Naive B cell (primary cell): ENCODE measurements at places on chromosomes 4 and X. TPM values are rescaled to one million over a fixed set of nuclear protein-coding genes. Genes with fewer than 3 reads are reported as not detected.

- no peak for DNase-seq
Measured at GRCh38 chrX:87528487-87528886, 10.9 kb downstream of the KLHL4 start.

DNA sequence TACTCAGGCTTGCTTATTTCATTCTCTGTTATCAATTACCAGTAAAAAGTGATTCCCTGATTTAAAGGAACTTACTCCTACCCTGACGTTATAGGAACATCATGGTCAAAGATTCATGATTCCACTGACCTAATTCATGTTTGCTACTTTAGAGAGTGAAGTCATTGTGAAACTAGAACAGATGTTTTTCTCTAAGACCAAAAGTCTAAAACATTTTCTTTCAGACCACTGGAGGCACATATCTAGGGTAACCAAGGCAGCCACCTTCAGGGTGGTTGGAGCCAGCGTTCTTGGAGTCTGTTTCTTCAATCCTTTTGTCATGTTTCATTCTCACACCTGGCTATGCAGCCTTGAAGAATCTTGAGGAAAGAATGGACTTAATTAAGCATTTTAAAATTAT is 77.8 kb downstream of the GALNTL6 start:
- DNase-seq = no peak

- DNase-seq = no peak
Measured at GRCh38 chr4:114791976-114792375, 193.4 kb downstream of the UGT8 start.

- no peak for DNase-seq
Measured at GRCh38 chr4:176735300-176735699, 57.4 kb downstream of the VEGFC start.

DNA sequence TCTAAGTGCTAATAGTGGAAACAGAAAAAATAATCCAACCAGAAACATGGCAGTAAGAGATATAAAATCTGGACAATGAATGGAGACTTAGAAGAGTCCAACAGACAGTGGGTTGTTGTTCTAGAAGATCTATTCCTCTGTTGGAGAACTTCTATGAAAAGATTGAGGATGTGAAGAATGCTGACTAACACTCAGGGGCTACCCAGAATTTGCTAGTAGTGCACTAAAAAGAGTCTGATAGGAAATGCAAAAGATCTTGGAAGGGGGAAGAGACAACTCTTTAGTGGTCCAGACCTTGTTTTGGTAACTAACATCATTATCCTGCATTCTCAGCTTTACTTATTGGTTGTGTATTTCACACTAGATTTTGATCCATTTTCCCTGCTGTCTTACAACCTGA is 77.9 kb downstream of the SMARCA1 start:
- DNase-seq = no peak

GRCh38 chr4:17911608-17912007 is 100.8 kb downstream of the NCAPG start:
- no peak for DNase-seq

DNA sequence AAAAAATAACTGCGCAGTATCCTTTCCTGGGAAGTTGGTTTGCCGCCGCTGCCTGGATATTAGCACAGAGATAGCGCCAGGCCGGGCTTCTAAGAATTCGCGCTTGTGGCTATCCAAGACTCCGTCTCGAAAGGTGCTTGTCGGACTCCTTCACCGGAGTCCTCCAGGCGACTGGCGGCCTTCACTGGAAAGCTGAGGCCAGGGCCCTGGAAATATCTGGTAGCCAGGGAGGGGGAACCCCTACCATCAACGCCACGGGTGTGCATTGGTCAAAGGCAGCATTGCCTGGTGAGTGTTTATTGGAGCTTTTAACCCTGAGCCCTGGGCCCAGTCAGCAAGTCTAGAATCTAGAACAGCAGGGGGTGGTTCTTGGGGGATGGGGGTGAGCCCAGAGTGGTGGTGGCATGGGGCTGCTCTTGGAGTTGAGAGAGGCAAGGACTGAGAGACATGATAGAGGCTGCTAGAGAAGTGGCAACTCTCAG is 577 bp upstream of the PIM2 start:
- DNase-seq = peak; percentile 38

GRCh38 chrX:40209951-40210617 is 112.3 kb upstream of the BCOR start:
- DNase-seq = no peak

DNA sequence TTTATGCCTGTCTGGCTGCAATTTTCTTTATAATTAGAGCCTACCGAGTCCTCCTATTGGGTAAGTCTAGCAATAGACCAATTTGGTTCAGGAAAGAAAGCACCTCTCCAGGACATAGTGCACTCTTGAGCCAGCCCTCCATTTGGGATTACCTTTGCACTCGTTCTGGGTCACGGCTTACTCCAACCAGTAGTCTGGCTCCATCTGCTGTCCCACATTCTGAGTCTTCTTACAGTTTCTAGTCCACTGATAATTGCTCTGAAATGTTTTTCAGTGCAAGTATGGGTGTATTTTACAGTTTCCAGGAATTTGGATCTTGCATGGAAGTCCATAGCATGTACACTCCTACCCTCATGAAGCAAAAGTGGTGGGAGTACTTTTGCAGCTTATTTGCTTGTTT is 34.8 kb upstream of the USP51 start:
- no peak for DNase-seq

DNA sequence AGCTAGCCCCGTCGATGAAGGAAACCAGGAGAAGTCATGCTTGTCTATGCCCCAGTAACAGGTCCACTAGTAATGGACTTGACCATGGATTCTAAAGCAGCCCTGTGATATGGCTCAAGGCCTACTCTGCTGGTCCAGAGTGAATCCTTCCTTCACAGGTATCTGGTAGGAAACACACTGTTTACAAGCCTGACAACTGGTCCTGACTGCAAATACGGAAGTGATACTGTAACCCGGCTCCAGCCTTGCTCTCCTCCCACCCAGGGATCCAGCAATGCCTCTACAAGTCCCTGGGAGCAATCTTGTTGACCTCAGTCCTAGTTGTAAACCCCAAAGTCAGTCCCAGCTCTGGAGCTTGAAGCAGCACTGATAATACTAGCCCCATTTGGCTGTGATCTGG is 239.2 kb upstream of the GRID2 start:
- DNase-seq = no peak

- no peak for DNase-seq
Measured at GRCh38 chr4:159925770-159926169, 822.9 kb downstream of the RAPGEF2 start.

GRCh38 chr4:60216752-60217151 is 983.4 kb upstream of the ADGRL3 start:
- DNase-seq = no peak

- no peak for DNase-seq
Measured at GRCh38 chr4:90328558-90328957, 201.4 kb downstream of the CCSER1 start.

GRCh38 chr4:93414041-93414550 is 414.5 kb upstream of the ATOH1 start:
- DNase-seq = no peak

- no peak for DNase-seq
Measured at GRCh38 chr4:16508968-16509367, 282.7 kb upstream of the TAPT1 start.

DNA sequence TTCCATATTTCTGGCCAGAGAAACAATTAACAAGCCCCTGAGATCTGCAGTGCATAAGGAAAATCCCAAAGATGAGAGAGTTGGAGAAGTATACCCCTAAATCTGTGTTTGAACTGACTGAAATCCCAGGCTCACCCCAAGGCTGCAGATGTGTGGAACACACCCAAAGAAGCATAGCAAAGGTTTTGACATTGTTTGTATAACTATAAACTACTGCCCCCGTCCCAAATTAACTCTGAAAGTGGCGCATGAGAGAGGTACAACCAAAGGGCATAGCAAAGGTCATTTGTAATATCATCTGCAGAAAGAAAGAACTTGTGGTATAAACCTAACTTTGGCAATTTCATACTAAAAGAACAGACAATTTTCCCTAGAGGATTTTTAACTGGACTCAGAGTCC is 157.9 kb downstream of the DCAF12L1 start:
- DNase-seq = no peak

GRCh38 chr4:114922592-114922933 is 190.9 kb downstream of the NDST4 start:
- no peak for DNase-seq

ERAS gene
- not detected for polyA plus RNA-seq

PCSK1N gene
- not detected for polyA plus RNA-seq

PLAC1 gene
- polyA plus RNA-seq = not detected

NPY2R gene
- polyA plus RNA-seq = not detected

PNCK gene
- not detected for polyA plus RNA-seq
